ENCODE measurements at places on chromosomes 1 and 21.

GRCh38 chr1:31775210-31775999 is 11.3 kb upstream of the ADGRB2 start:
- DNase-seq: no peak

DNA sequence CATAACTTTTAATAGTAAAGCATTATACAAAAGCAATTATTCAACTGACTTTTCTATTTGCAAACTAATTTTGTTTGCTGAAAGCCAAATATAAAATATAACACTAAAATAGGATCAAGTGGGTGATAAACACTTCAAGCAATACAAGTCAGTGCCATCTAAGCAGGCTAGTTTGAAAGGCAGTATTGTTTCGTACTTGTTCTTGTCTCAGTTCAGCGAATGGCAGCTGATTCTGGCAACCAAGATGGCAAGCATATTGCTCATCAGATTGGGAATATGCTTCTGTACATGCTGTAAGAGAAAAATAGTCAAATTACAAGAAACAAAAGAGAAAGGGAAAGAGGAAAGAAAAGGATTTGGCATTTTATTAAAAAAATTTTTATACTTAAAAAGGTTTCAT is 7.5 kb downstream of the TMEM59 start:
- no peak for DNase-seq

- no peak for DNase-seq
Measured at GRCh38 chr1:18936814-18937481, 19.5 kb downstream of the IFFO2 start.

DNA sequence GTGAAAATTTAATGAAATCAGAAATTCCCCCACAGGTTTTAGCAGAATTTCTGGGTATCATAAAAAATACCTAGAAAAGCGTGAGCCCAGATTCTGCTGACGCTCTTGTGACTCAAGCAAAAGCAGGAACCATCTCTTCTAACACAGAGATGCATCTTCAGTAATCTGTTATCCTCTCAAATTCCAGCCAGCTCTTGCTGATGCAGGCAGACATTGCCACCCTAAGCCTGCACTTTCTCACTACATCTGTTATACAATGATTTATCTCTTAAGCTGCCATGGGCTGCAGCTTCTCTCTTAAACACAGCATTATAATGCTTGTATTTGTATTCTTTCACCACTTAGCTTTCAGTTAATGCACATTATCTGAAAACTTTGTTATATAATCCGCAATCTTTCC is 113.0 kb upstream of the RGS1 start:
- DNase-seq: no peak

- DNase-seq: no peak
Measured at GRCh38 chr1:57258557-57259325, 165.1 kb downstream of the DAB1 start.

- DNase-seq: no peak
Measured at GRCh38 chr1:246226041-246226440, 281.0 kb downstream of the SMYD3 start.

- DNase-seq: no peak
Measured at GRCh38 chr1:230752407-230752806, 5.2 kb downstream of the CAPN9 start.

GRCh38 chr1:203289281-203289981 is 15.9 kb upstream of the BTG2 start:
- DNase-seq: peak; percentile 68

DNA sequence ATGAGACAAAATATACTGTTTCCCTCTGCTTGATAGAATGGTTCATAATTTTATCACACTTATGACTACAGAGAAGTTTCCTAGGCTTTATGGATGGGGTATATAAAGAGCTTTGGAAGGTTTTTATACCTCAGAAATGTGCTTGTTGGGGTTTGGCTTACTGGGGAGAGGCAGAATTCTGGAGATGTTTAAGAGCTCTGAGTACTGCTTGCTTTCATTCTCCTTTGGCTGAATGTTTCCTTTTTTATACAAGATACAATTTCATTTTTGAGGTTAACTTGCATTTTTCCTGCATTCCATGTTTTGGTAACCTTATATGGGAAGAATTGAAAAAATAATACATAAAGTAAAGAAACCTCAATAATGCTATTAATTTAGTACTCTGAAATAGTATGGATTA is 157.7 kb upstream of the COL11A1 start:
- no peak for DNase-seq

GRCh38 chr1:115466433-115466832 is 128.4 kb upstream of the NGF start:
- no peak for DNase-seq

DNA sequence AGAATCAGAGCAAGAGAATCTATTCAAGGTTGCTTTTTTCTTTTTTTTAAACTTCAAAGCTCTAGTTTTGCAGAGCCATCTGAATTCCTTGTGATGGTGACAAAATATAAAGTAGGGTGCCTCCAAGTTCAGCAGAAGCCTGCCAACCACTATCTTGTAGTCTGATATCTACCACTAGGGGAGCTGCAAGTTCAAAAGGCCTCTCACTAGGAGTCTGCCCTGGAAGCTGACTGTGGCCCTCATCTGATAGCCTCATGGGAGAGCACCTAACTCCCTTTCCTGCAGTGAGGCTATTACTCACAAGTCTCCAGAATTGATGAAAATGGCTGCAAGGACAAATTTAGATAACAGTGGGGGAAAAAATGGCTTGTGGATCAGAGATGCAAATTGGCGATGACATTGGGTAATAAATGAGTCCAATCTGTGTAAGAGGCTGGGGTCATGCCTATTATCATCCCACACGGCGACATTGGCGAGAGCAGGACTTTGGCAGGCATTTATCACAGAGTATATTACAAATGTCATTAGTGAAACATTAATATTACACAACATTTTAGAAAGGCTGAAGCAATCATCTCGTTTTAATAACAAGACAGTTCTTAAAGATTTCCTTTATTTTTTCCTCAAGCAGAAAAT is 10.7 kb upstream of the ZP4 start:
- DNase-seq: no peak

DNA sequence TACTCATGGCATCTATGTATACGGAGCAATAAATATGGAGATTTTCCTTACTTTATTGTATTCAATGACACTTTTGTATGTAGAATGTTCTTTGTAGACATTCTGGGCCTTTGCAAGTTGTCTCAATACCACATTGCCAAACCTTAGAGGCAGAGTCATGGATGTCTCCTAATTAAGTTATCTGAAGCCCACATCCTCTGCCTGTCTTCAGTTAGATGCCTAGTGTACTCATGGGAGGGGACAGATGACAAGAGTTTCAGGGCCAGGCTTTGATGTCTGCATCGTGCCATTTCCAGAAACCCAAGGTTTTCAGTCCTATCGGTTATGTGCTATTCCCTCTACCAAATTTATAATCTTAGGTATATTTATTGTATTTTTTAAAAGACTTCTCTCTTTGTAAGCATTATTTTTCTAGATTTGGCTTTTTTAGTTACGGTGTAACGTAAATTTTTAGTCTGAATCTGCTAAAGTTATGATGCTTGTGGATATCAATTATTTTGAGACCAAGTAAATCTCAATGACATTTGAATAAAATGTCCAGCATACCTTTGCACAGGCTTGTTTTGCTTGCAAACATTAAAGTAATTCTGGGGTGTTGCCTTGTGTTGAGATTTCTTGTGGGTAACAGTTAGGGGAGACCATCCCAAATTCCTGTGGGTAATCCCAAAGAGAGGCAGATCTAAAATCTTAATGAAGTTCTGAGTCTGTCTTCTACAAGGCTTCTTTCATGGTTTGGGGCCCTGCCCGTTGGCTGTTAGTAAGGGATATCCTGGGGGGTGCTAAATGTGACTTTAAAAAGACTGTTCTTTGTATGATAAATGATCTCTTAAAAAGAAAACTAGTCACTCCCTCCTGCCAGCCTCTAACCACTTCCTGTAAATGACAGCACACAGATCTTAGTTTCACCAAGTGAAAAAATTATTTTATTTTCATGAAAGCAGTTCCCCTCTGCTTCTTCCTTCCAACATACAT is 8.0 kb upstream of the MACF1 start:
- DNase-seq: no peak

- DNase-seq: no peak
Measured at GRCh38 chr1:39282537-39283216, 78.2 kb downstream of the MACF1 start.

DNA sequence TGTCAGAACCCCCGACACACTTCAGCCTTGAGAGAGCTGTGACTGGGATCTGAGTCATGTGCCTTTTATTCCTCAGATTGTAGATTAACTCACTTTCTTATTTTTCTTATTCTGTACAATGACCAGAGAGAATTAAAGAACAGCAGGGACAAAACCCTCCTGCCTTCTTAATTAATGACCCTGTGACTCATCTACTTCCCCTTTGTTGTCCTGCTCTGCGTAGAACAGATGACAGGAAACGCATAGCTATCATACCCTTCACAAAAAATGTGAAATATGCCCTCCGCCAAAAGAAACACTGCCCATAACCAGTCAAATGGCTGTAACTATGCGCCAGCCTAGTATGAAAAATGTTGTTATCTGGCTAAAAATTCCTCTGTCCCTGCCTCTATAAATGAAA is 9.1 kb upstream of the PADI2 start:
- no peak for DNase-seq

DNA sequence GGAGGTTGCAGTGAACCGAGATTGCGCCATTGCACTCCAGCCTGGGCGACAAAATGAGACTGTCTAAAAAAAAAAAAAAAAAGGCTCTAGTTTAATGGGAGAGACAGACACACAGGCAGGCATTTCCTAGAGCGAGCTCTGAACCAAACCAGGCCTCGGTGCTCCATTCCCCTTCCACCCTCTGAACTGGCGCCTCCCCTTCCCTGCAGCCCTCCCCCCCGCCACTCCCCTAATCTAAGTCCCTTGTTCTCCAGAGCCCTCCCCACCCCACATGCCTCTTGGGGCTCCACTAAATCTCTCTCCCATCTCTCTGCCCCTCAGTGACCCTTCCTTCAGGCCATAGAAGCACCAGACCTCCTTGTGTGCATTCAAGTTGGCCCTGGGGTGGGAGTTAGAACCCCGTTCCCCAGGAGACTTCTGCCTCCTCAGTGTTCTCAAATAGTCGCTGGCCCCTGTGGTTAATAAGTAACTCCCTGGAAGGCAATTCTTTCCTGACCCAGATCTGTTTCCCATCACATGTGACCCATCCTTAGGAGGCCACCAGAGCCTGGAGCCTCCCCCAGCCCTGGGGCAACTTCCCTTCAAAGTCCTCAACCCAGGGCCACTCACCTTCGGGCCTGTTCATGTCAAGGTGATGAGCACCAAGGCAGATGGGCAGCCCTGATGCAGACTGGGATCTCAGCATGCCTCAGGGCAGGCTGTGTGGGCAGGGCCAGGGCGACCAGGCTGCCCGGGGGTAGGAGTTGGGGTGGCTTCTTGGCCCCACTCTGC is 42.6 kb upstream of the EPB41 start:
- no peak for DNase-seq

DNA sequence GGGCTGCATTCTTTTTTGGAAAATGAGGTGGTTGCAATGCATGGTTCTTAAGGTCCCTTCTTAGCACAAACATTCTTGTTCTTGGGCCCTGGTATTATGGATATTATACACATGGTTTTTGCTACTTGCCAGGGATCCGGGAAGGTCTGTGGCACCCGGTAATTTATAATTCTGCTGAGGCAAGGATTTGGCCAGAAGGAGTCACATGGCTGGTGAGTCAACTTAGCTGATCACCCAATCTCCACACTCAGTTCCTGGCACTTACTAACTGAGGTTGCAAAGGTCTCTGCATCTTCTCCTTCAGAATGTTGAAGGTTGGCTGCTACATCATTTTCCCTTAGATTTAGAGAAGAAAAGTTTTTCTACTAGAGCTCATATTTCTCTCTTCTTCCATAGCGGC is 112.5 kb downstream of the ROR1 start:
- no peak for DNase-seq

GRCh38 chr1:53964109-53964508 is 18.0 kb downstream of the LRRC42 start:
- no peak for DNase-seq

GRCh38 chr1:62229932-62230331 is 35.3 kb downstream of the L1TD1 start:
- DNase-seq: no peak

DNA sequence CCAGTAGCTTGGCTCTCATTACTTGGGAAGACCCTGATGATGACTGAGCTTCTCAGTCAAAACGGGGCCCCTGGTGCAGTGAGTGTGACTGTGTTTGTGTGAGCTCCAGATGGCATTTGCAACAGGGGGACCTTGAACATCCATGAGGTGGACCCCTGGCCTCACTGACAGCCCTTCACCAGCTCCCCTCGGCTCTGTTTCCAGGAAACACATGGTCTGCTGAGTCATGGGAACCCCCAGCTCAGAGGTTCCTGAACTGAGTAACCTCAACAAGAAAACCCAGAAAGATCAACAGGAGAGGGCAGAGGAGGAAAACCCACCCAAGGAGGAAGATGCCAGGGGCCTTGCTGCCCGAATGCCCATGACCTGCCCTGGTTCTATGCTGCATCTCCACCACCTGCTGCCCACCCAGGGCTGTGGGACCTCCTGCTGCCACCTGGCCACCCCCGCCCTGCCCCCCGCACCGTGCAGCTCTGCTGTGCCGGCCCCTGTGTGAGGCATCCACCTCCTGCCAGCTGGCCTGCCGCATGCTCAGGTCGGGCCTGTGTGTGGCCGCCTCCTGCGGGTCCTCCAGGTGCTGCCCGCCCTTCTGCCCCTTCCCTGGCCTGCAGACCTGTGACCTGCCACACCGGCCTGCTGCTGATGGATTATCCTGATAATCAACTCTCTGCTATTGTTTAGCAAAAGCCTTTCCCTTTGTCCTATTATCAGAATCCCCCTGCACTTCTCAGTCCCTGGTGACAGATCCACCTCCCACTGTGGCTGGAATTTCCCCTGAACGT is 4.2 kb upstream of the KRTAP12-1 start:
- no peak for DNase-seq

- DNase-seq: no peak
Measured at GRCh38 chr1:58447042-58447441, 99.5 kb downstream of the OMA1 start.

DNA sequence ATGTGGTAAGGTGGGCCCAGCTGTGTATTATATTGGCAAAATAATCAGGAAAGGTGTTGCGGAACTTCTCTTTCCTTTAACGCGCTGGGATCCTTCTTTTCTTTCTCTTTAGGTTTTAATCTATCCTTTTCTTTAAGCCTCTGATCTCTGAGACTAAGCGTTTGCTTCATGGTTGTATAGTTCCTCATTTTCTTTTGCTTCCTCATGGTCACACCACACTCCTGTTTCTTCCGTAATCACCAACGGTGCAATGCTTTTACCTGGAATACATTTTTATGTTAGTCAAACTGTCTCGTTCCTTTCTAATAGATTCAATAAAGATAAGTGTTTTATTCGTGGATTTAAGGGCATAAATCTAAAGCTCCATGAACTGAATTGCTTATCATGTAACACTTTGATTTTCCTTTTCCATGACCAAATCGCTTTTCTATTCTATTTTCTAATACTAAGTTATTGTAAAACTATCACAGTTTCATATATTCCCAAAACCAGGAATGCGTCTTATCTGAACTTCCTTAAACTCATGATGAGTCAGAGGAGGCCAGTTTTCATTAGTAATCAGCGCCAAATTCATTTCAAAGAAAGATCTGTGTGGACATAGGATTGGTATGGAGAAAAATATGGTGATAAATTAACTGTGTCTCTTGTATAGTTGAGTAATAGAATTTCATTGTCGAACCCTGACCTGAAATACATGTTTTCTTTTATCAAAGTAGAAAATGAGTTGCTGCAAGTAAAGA is 12.2 kb downstream of the SDCCAG8 start:
- no peak for DNase-seq

GRCh38 chr1:32068957-32069588 is 3.7 kb upstream of the TMEM39B start:
- no peak for DNase-seq

- no peak for DNase-seq
Measured at GRCh38 chr1:93715529-93716126, 34.0 kb upstream of the BCAR3 start.

All from stimulated activated CD8-positive, alpha-beta memory T cell treated with anti-CD3 and anti-CD28 coated beads, Interleukin-15, amount 100 ng/mL, for 1 hour (primary cell).